ENCODE measurements at places on chromosomes 12 and 14.

DNA sequence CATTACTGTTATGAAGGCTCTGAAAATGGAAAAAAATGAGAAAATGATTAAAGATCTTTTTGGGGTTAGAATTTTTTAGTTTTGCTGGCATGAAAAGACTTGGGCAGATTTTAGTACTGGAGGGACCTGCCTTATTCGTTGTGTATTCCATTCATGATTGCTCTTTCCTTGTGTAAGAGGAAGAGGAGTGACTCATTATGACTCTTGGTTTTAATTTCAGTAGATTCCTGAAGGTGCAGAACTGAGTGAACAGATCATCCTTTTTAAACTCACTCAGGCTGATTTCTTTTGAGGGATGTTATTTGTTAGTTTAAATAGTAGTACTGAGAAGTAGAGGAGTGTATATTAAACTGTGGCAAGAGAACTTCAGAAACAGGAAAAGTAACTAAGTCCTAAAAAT is 41.6 kb downstream of the AKAP6 start:
- no peak for DNase-seq

- no peak for DNase-seq
These were observed 26.9 kb upstream of the GCH1 start for GRCh38 chr14:54929556-54929955.

DNA sequence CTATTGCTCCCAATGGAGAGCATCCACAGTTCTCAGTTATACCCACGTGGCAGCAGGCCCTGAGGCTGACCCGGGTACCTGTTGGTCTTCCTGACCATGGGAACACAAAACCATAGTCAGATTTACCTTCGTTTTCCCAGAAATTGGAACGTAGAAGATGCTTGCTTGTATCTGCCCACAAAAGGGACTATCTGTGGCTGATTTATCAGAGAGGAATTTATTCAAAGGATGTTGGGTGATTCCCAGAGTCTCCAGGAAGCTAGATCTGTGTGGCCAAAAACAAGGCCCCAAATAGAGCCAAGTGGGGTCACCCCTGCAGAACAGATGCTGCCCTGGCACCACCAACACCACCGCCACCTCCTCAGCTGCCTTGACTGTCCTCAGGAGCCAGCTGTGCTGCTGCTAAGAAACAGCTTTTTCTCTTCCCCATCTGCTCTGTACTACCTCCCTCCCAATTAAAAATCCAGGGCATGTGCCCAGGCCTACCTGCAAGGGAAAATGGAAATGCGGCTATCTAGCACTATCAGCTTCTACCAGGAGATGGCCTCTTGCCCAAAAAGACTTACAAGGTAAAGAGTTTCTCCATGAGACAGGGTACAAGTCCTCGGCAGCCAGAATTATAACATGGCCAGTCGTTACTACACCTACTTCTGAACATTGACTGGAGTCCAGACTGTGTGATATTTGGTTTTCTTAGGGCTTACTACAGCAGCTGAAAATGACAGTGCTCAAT is 128.6 kb upstream of the PLEKHG7 start:
- peak; percentile 17 for DNase-seq

- no peak for DNase-seq
These were observed 483.5 kb downstream of the ATP23 start for GRCh38 chr12:58424735-58425392.

DNA sequence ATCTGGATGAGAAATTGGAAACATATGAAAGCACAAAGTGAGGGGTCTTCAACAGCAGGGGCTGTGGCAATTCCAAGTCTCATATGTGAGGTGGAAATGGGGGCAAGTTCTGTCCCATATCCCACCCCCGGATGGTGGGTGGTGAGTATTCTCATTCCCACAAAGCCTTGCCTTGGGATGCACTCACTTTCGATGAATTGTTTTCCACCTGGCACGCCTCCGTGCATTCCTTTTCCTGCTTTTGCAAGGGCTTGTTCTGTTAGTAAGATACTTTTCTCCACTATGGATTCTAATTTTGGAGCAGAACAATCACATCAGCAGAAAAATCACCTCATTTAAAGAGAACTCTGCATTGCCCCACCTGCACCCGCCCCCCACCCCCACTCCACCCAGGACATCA is 3.1 kb downstream of the LACRT start:
- DNase-seq = no peak

DNA sequence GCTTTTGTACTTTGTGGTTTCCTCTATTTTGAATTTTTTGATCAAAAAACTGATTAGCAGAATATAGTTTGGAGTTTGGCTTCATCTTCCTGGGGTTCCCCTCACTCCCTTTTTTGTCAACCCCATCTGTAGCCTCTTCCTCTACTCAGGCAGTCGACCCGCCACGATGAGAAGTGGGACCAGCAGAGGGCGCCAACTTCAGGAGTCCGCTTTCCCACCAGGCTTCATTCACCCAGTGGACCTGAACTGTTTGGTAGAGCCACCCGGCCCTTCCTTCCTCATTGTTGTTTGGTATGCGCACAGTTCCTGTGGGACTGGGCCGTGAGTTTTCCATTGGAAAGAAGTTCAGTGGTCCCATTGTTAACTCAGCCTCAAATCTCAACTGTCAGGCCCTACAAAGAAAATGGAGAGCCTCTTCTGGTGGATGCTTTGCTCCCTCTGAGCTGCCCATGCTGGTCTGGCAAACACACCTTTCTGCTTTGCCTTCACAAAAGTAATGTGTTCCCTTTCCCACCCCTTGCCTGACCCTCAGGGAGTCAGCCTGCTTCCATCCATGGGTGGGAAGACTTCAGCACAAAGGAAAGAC is 21.7 kb downstream of the TMBIM6 start:
- peak; percentile 17 for DNase-seq

- no peak for DNase-seq
These were observed 5.1 kb upstream of the SHMT2 start for GRCh38 chr12:57224278-57224972.

DNA sequence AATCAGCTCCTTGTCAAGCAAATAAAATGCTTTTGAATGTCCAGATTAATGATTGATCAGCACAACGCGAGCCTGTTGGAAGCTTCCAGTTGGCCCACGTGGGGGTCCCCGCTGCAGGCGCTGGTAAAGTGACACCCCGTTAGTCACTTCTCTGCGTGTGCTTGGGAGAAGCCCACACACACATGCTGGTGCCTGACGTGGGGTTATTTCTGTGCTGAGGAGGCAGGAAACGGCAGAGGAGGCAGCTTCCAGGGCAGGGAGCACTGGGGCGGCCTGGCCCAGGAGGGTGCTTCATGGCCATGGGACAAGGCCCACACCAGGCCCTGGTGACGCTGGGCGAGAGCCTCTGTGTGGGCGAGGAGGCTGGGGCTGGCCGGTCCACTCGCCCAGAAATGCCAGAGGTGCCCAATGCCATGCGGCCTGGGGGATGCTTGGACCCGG is 101.5 kb downstream of the KIF26A start:
- no peak for DNase-seq

DNA sequence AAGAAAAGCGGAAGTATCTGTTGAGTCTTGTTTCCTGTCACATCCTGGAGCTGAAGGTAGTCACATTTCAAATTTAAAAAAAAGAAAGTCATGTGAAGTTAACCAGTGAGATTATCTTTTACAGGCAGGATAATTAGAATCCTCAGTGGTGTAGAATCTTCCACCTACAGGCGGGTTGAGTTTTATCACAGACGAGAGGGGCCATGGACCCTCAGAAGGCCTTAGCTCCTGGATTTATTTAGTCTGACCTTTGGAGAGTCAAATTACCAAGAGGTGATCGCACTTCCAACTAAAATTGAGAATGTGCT is 13.0 kb upstream of the GNG2 start:
- DNase-seq = no peak

GRCh38 chr12:53324113-53324778 is 2.8 kb upstream of the AAAS start:
- DNase-seq = no peak

DNA sequence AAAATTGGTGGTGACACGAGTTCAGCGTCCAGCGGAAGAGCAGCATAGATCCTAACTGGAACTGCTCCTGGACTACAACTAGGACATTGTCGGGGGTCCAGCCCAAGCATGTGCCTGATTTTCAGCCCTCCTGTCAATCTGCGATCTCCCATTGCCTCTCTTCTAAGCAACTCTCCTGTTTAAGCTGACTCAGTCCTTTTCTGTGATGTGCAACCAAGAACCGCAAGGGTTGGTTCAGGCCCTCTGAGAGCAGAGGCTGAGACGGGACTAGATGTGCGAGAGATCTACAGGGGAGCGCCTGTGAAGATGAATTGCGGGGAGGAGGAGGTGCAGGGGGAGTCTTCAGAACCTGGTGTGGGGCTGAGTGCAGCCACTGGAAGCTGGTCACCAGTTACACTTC is 3.7 kb upstream of the PAPLN start:
- DNase-seq = no peak

GRCh38 chr12:46547421-46548354 is 175.1 kb upstream of the SLC38A2 start:
- DNase-seq = no peak

DNA sequence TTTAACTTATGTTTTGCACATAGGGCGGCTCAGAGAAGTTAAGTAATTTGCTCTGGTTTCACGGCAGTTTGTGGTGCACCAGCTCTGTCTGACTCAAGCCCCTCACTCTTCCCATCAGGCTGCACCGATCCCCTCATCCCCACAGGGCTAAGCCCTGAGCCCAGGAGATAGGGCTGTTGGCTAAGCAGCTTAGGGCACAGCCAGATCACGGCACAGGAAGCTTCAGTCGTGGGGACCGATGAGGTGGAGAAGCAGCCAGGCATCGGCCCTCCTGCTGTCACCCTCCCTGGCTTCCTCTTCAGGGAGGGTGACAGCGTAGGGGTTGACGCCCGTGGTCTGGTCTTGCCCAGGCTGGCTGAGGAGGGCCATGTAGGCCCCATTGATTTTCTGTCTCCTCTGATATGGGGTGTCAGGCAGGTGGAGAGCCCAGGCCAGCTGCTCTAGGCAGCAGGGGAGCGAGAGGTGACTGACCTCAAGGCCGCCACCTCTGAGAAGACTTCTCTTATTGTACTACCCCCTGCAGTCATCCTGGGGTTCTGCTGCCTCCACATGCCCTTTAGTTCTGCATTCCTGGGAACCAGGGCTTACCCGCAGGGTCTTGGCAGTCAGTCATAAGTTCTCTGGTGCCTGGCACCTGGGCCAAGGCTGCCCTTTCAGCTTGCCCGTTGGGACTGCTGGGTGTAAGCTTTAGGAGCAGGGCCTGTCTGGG is 166.4 kb downstream of the TSPAN9 start:
- DNase-seq = no peak

GRCh38 chr12:58310809-58311622 is 369.6 kb downstream of the ATP23 start:
- DNase-seq = no peak

DNA sequence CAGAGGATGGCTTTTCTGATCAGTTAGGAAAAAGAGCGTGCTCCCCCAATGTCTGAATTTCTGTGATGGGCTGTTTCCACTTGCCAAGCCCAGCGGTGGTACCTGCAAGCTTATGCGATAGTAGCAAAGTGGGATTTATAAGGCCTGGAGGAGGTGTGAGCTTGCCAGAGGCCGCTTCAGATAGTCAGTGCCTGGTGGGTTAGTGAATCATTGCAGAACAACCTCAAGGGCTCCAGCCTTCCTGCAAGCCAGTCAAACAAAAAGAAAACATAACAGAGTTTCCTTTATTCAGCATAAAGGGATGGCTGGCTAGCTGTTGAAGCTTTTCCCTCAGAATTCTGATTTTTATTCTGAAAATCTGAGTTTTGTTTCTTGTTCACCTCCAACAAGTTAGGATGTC is 7.6 kb upstream of the BMP4 start:
- DNase-seq = no peak

DNA sequence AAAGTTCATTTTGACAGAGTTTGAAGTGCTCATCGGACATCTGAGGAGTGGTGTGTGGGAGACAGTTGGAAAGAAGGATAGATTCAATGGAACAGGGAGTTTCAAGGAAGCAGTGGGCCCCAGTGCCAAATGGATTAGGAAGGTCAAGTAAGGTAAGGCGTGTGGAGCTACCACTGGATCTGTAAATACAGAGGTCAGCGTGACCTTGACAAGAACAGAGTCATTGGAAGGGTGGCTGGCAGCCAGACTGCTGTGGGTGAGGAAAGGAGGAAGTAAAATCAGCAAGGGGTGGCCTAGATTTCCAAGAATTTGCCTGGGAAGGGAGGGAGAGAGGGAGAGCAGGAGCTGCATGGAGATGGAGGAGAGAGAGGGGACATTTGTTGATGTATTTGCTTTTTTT is 68.2 kb upstream of the IGF1 start:
- no peak for DNase-seq

GRCh38 chr12:59444932-59445331 is 150.9 kb upstream of the SLC16A7 start:
- DNase-seq = no peak

- peak; percentile 21 for DNase-seq
These were observed 1.5 kb downstream of the PTMS start for GRCh38 chr12:6767353-6768319.

- no peak for DNase-seq
These were observed 61.6 kb downstream of the SPPL3 start for GRCh38 chr12:120842595-120842994.

DNA sequence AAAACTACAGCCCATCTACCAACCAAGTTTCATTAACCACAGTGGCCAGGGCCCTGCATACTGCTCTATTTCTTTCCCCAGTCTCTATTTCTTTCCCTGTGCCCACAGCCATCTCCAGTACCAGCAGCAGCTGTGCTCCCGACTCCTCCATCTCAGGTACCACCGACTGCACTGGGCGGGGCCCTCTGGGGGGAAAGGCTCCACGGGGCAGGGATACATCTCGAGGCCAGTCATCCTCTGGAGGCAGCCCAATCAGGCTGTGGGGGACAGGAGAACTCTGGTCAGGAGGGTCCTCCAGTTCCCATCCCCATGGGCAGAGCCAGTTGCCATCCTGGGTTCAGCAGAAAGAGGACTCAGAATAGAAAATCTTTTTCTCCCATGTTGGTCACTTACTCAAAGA is 3.0 kb downstream of the CDK4 start:
- no peak for DNase-seq

DNA sequence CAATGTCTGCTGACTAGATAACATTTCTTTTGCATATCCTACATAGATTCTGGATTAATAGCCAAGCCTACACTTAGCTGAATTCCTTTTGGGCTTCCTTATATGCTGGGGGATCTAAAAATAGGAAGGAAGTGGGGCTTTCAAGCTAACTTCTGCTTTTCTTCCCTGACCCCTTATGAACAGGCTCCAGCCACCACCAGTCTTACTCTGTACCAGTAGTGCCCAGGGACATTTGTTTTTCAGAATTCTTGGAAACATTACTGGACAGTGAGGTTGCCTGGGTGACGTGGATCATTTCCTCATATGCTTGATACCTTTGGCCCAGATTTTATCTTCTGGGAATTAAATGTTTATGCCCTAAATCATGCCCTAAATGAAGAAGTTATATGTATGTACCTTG is 55.9 kb upstream of the SRRM4 start:
- DNase-seq = no peak

DNA sequence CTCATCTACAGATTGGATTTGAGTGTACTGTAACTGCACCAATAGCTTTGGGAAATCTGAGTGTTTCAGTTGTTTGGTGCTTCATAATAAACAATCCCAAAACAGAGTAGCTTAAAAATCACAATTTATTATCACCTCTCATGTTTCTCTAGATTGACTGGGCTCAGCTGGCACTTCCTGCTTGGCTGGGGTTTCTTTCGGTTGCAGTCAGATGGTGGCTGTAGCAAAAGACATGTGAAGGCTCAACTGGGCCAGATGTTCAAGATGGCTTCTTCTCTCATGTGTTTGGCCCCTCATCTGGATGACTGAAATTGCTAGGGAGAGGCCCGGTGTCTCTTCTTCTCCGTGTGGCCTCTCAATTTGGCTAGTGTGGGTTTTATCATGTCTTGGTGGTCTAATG is 12.1 kb upstream of the BMP4 start:
- no peak for DNase-seq
